ENCODE measurements at places on chromosomes 1 and 21.

DNA sequence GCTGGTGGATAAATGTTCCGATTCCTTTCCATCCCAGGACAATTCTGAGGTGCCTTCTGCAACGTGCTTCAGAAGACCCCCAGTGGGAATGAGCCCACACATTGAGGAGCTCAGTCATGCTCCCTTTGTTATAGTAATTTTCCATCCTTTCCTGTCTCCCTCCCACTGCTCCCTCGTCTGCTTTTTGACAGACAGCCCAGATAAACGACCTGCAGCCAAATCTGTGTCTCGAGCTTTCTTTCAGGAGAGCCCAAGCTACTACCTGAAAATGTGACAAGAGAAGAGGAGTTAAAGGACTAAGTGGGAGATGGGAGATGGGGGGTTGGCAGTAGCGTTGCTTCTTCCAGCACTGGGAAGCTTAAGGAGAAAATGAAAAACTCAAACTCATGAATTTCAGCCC is 65.9 kb upstream of the LRRN2 start:
- no peak for DNase-seq

GRCh38 chr21:32459972-32460371 is 47.5 kb downstream of the EVA1C start:
- DNase-seq = no peak

GRCh38 chr1:201706109-201706508 is 122.8 kb upstream of the IPO9 start:
- no peak for DNase-seq

DNA sequence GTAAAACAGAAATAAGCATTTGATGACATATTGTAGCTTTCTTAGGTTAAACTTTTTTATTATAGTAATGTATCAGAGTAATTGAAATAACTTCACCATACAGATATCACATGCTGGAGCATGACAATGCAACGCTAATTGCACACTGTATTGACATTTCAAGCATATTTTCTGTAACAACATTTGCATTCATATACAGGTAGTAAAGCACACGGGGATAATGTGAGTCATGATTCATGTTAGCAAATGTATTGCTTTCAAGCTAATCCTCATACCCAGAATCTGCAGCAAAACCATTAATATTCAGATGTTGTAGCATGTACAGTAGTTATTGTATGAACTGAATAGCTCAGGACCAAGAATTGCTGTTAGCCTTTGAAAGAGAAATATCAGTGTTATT is 133.9 kb downstream of the TTLL7 start:
- DNase-seq = no peak

GRCh38 chr1:21362096-21362495 is 71.8 kb upstream of the ECE1 start:
- no peak for DNase-seq

DNA sequence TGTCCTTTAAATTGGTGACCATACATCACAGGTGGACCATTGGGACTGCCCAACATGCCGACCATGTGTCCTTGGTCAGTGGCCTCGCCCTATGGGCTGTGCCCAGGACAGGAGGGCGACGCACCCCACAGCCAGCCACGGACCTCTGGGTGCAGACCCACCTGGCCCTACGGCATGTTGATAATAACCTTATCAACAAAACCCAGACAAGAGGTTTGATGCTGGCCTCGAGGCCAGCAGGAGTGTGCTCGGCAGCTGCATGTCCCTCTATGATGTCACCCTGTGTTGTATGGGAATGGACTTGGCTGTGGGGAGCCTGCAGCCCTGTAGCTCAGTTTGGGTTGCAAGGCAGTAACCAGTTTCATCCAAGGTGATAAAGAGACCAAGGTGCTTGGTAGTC is 32.1 kb downstream of the SLC37A1 start:
- no peak for DNase-seq

- no peak for DNase-seq
Observed at GRCh38 chr1:4838231-4838630, 183.8 kb downstream of the AJAP1 start.

- DNase-seq = no peak
Observed at GRCh38 chr1:23522244-23522982, 8.6 kb downstream of the E2F2 start.

DNA sequence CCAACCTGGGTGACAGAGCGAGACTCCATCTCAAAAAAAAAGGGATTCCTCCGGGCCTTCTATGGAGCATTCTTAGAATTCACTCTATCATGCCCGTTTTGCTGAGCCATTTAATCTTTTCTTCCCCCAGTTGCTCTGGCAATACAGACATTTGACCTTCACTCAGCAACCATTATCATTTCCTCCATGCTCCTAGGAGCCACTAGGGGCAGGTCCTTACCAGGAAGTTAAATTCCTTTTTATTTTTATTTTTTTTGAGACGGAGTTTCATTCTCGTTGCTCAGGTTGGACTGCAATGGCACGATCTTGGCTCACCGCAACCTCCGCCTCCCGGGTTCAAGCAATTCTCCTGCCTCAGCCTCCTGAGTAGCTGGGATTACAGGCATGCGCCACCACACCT is 9.7 kb upstream of the CGN start:
- DNase-seq = no peak

DNA sequence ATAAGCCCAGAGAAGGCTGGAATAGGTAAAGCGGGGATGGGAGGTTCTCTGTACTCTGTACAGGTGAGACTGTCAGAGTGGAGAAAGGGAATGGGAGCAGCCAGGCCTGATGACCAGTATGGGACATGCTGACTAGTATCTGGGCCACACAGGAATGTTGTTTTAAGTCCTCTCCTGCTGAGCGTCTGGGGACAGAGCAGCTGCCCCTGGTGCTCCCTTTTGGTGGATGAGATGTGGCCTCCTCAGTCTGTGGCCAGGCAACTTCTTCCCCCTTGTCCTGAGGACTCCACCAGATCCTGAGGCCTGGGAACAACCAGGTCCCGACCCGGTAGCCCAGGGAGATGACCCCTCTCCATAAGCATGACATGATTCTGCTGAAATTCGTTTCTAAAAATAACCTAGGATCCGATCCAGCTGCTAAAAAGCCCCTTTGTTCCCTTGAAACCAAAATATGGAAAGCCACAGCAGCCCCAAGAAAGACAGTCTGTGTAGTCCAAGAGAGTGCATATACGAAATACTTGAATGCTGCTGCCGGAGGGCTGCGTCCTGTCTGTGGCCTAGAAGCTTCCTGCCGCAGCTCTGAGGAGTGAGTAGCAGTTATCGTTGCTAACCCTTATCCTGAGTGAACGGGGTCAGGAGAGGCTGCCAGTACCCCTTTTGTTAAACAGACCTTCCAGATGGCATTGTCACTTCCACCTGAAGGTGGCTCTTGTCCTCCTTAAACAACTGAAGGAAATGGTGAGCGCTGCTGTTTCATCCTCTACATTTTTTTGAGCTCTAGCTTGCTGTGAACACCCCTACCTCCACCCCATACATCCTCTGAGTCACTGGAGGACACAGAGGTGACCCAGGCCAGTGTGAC is 47.1 kb downstream of the ATP2B4 start:
- DNase-seq = peak; percentile 95

DNA sequence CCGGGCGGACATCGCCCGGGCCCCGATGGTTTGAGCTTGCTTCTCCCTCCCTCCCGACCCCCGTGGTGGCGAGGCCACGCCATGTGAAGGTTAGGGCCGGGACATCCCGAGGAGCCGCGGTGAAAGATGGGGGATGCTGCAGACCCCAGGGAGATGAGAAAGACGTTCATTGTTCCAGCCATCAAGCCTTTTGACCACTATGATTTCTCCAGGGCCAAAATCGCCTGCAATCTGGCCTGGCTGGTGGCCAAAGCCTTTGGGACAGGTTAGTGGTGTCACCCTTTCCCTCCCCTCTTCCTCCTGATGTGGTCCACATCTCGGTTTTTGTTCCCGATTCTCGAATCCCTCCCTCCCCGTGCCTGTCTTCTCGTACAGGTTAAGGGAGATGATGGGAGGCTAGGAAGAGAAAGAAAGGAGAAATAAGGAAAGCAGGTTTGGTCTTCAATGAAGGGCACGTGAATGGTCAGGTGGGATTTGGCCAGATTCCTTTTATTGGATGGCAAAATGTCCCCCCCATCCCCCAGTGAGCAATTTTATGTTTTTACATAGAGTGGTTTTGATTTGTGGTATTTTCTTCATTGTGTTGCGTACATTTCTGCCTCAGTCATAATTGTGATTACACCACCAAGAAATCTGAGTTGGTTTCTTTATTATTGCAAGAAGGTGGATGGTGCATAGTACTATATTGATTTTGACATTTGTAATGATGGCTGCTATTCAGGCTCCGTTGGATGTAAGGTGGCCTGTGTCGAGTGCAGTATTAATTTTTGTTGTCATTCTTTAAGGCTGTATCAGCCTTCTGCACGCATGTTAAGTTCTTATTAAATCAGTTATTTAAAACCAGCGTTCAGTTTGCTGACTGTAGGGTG is 1.2 kb downstream of the CAMSAP2 start:
- DNase-seq = peak; percentile 4

DNA sequence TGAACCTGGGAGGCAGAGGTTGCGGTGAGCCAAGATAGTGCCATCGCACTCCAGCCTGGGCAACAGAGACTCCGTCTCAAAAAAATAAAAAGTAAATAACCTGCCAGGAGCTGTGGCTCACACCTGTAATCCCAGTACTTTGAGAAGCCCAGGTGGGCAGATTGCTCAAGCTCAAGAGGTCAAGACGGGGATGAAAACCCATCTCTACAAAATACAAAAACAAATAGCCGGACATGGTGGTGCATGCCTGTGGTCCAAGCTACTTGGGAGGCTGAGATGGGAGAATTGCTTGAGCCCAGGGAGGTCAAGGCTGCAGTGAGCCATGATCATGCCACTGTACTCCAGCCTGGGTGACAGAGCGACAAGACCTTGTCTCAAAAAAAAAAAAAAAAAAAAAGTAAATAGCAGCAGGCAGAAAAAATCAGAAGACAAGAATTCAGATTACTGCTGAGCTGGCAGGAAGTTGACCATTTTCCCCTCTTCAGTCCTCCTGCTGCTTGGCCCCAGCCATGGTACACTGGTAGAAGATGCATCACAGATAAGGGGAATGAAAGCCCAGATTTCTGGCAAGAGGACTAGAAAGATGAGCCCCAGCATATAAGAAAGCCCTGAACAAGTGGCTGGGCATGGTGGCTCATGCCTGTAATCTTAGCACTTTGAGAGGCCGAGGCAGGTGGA is 97.6 kb downstream of the TOMM20 start:
- no peak for DNase-seq

DNA sequence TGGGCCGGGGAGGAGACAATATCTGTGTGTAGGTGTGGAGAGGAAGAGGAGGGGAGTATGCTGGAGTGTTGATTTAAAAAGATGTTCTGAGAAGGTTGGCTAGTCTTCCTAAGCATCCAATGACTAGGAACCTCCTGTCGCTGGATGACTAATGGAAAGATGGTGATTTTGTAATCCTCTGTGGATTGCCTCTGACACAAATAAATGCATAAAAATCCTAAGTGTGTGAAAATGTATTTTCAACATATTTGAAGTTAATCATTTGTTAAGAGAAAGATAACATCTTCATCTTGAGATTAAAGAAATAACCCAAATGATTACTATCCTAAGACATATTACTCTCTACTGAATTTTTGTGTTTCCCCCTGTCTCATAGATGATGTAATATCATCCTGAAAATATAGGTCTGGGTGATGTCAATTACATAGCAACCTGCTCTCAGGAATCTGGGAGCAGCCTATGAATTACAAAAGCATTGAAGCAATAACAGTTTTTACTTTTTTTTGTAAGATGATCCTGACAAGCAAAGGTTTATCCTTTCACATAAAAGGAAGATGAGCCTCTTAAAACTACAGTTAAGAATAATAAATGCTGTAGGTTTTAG is 220.5 kb upstream of the MAP1LC3C start:
- no peak for DNase-seq

DNA sequence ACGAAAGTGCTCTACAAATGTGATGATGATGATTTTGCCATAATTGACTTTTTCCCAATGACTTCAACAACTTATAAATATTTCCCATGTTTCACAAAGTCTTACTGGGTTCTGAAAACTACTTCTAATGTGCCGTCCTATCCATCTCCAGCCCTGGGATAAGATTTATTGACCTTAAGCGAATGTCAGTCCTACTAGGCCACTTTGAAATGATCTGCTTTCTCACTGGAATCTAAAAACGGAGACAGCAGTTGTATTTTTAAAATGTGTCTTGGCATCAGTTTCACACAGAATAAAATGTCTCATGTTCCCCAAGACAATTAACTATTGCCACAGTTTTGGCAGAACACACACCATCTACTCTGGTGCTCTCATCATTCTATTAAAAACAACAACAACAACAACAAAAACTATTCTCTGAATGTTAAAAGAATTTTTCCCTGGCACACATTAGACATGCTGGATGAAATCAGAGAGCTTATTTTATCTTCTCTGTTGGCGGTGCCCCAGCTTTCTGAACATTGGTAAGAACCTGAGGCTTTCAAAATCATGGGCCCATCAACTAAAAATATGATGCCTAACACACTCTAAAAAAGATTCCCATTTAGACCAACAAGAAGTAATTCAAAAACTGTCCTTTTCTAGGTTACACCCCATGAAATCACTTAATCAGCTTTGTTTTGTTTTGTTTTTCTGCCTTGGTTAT is 23.1 kb upstream of the DNASE2B start:
- no peak for DNase-seq

DNA sequence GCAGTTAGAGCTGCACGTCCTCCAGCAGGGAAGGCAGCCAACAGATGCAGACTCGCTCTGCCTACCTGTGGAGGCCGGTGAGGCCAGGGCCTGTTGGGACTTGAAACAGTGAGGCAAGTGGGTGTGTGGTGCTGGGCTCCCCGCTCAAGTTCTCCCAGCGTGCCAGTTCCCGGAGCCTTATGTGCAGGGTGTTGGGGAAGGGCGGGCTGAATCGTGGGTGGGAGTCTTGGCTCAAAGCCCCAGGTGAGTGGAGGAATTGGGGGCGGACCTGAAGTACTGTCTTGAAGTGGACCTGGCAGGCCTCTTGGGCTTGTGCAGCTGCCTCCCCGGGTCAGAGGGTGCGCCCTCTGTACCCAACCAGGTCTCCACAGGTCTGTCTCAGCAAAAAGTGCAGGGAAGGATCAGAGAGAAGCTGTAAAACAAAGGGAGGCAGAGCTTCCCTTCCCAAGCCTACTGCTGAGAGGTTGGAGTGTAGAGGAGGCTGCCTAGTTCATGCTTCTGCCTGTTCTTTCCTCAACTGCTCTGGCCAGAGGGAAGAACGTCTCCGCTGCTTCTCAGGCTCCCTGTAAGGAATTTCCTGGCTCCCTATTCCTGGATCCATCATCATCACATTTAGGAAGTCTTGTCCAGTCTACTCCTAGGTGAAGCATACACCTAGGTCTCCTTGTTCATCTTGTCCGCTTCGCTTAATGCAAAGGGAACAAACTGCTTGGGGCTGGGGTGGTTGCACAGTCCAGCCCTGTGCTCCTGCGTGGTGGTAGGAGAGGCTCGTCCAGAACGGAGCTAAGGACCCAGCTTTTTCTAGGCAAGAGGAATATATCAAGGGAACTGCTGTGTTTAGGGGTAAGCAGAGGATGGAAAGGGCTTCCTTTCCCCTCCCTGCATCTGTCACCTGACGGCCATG is 14.9 kb downstream of the UTP11 start:
- no peak for DNase-seq
